ENCODE measurements at places on chromosomes 5 and 9.

GRCh38 chr9:6113819-6114218, 98.4 kb upstream of the RANBP6 start:
- DNase-seq, result no peak

GRCh38 chr5:169561893-169562292, 21.7 kb upstream of the SPDL1 start:
- no peak for DNase-seq

DNA sequence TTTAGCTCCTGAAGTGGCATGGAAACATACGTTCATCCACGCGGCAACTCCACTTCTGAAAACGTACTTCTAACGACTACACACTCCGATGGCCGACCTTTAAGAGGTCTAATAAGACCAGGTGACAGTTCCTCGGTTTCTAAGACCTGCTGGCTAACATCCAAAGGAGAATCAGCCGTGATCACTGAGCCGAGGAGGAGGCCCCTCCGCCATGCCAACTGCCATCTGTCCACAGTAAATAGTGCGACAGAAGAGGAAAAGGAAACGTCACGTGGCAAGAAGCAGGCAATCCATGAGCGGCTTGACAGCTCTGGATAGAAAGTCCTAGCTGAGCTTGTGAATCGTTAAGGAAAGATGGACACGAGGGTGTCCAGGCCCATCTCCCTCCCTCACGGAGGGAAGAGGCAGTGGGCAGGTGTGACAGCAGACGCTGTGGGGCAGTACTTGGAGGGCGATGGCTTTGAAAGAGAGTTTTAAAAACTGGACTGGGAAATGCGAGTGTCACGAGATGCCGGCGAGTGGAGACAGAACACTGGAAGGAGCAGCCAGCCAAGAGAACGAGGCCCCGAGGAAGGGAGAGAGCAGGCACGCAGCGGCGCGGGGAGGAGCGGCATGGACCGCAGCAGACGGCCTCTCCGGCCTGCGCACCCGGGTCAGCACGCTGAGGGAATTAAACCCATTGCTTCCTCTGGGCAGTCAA, 66.7 kb upstream of the TBC1D9B start:
- DNase-seq, result no peak

DNA sequence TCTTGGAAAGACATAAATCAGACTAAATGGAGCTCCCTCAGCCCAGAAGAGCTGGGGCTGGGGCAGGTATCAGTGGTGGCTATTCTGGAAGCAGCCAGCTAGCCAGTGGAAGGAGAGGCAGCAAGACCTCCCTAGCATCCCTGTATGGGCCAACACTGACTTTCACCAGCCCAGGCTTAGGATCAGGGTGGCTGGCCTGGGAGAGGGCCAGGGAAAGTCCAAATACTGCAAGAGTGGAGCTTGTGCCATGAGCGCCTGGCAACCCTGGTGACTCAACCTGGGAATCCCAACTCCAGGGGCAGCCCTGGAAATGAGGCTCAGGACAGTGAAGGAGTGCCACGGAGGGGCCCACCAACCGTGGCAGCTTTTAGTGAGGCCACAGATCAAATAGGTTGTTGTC, 7.6 kb upstream of the IRF1 start:
- DNase-seq, result no peak

DNA sequence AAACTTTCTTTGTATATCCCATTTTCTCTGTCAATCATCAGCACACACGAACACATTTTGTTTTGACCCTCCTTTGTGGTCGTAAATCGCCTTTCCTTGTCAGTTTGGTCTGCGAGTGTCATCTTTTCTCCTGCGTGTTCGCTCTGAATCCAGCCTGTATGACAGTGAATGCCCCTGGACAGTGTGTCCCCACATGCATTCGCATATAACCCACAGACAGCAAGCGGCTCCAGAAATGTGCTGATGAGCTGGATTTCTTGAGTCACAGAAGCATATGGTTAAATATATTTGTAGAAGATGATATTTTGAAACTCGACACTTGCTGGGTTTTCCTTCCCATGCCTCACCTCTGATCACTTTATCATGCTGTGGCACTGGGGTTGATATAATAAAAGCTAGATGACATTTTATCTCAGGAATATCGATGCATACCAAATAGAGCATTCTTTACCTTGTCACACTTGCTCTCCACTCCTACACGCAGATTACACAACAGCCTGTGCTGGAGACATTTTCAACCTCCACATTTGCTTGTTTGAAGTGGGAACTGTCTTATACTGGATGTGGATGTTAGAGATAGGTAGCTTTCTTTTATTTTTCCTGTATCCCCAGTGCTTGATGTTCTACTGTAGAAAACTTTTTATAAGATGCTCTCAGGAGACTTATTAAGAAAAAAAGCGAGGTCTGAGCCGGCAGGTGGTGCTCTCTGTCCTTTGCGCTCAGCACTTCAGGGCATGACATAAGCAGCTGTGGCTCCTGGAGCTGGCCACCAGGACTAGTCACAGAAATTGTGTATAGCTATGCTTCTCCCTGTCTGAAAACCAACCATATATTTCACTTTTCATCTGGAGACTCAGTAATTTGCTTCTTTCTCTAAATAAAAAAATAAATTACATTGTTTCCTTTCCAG, 215.1 kb downstream of the SH3GL2 start:
- DNase-seq, result no peak

DNA sequence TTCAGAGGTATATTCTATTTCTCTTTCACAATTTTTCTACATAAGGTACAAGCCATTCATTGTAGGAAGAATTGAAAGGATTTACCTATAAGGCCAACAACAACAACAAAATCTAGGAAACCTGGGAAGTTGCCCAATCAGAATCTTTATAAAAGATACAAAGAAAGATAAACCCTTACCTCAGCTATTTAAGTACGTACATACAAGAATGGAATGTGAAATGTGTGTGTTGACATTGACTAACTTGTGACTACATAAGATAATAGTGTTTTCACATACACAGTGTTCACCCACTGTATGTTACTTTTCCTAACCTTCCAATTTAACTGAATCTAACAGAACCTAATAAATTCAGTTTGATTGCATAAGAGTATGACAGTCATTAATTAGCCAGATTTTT, 154.1 kb downstream of the ADAMTS6 start:
- DNase-seq, result no peak

GRCh38 chr9:122996586-122996985, 36.9 kb upstream of the GPR21 start:
- no peak for DNase-seq

DNA sequence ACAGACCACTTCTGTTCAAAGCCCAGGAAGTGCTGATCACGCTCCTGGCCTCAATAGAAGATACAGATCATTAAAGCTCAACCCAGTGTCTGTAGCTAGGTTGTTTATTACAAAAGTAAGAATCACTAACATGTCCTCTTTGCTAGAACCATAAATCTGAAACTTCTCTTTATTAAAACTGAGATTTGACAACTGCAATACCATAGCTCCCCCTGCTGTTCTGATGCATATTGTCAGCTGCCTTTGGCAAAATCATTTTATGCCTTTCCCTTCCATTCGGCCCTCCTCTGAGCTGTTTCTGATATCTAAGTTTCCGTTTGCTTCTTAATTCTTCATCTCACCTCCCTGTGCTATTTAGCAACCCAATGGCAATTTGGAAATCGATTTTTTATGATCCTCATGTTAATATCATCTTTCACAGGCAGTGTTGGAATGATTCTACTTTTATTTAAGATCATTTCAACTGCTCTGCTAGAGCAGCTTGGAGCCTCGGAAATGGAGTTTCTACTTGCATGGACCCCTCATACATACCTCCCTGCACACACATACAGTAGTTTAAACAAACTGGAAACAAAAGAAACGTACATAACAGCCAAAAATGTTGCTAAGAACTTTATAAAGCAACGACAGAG, 998.8 kb downstream of the MAT2B start:
- no peak for DNase-seq
